Bronchial epithelial cell (primary cell): ENCODE measurements at places on chromosomes 7 and 10.

GRCh38 chr10:64039198-64039597 is 518.0 kb downstream of the REEP3 start:
- no peak for DNase-seq

DNA sequence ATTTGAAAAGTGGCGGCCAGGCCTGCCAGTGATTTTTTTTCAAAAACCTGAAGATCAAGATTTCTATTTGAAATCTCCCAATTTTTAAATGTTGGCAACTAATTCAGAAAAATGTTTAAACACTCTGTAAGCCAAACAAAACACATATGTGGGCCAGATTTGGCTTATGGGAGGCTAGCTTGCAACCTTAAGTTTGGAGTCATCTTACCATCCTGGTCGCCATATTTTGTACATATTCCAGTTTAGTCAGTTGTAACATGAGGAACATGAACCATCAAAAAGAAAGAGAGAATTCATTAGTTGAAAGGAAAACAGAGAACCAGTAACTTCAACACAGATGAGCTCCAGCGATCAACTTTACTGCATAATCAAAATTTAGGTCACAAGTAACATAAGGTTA is 115.4 kb downstream of the TMEM26 start:
- DNase-seq, result no peak

DNA sequence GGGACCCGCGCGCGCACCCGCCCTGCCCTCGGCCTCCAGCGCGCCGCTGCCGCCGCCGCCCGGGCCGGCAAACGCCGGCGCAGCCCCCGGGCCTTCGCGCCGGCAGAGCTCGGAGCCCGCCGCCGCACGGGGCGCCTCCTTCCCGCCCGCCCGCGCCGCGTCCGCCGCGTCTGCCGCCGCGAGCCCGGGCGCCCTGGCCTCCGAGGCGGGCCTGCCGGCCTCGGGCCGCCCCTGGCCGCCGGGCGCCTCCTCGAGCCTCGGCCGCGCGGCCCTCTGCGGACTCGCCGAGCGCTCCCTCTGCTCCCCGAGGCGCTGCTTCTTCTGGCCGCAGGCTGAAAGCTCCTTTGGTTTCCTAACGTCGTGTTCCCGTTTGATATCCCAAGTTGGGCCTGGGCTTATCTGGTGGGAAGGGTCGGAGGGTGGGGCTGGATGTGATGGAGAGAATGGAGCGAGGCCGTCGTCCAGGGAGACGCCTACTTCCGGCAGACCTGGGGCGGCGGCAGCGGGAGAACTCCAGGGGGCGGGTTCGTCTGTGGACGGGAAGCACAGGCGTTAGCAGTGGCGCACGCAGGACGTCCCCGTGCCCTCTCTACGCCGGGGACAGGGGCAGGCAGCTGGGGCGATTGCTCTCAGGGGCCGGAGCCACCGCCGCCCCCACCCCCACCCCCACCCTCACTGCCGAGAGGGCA is 221.0 kb downstream of the PHTF2 start:
- DNase-seq, result peak; percentile 49

DNA sequence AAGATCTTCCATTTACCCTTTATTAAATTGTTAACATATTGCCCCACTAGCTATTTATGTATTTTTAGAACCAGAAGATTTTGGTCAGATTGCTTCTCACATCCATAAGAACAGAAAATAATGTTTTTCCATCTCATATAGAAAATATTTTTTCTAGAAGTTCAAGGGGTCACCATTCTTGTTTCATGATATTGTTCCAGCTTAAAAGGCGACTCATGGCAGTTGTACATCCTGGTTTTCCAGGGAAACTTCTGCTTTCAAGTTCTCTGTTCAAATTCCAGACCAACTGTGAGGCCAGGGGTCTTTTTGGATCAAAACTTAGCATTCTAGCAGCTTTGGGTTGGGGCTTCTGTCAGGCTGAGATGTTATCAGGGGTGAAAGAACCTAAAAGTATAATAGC is 84.4 kb downstream of the LRRC4 start:
- no peak for DNase-seq

DNA sequence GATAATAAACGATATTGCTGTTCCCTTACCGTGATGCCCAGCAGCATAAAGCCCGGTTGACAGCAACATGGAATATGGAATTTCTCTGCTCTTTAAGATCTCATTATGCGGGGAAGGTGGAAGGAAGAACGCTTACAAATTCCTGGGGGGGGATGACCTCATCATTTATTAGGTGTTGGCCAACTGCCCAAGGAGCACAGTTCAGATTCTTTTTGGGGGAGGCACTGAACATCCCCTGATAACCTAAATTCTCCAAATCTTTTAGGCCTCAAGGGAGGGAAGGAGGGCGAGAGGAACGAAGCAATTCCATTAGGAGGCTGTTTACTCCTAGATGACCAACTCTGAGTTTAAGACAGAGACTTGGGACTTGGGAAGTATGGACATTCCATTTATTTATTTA is 5.2 kb upstream of the COL26A1 start:
- DNase-seq, result no peak

- no peak for DNase-seq
These were observed 16.9 kb downstream of the ZNF713 start for GRCh38 chr7:55903985-55904759.
